ENCODE measurements at places on chromosomes 11 and 22.
A peak's percentile ranks its signal among the peaks of the same experiment; 100 is the strongest.

GRCh38 chr22:23180301-23180892 lies at the start of gene BCR:
Gene BCR (plus strand): TSS chr22:23180509. CDS start chr22:23180961, 452 bp downstream.
- peak; percentile 64 for DNase-seq
- H3K36me3 ChIP-seq, result peaks cover 31% of the 10 kb centered on the region
- H3K4me3 ChIP-seq, result peak within 1 kb of the TSS; percentile 79
- peaks cover 70% of the 10 kb centered on the region for H3K4me1 ChIP-seq
- peaks cover 5% of the 10 kb centered on the region for H3K27me3 ChIP-seq

GRCh38 chr11:13105237-13105844 lies 96.2 kb downstream of the RASSF10 start:
- no peaks in the 10 kb centered on the region for H3K36me3 ChIP-seq
- peaks cover 26% of the 10 kb centered on the region for H3K27me3 ChIP-seq
- no peak overlapping the region for H3K4me3 ChIP-seq
- H3K27ac ChIP-seq, result no peak overlapping the region
- H3K4me1 ChIP-seq, result no peaks in the 10 kb centered on the region
- DNase-seq, result no peak

GRCh38 chr11:34091825-34092224 lies 13.6 kb upstream of the NAT10 start:
- H3K27me3 ChIP-seq, result no peaks in the 10 kb centered on the region
- no peak overlapping the region for H3K27ac ChIP-seq
- no peak for DNase-seq
- peaks cover 6% of the 10 kb centered on the region for H3K4me1 ChIP-seq
- no peak overlapping the region for H3K4me3 ChIP-seq

DNA sequence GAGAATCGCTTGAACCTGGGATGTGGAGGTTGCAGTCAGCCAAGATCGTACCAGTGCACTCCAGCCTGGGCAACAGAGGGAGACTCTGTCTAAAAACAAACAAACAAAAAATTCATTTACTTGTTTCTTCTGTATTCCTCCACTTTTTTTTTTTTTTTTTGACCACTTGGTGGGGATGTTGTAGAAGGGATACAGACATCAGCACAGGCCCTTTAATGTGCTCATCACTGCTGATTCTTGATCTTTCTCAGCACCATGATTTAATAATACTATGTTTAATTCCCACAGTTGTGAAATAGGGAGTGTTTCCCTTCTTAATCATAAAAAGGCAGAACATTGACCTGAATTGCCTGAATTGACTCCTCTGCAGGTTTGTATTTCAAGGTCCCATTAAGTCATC lies 4.5 kb downstream of the TTC9C start:
- H3K27ac ChIP-seq, result peak overlapping the region; percentile 43

DNA sequence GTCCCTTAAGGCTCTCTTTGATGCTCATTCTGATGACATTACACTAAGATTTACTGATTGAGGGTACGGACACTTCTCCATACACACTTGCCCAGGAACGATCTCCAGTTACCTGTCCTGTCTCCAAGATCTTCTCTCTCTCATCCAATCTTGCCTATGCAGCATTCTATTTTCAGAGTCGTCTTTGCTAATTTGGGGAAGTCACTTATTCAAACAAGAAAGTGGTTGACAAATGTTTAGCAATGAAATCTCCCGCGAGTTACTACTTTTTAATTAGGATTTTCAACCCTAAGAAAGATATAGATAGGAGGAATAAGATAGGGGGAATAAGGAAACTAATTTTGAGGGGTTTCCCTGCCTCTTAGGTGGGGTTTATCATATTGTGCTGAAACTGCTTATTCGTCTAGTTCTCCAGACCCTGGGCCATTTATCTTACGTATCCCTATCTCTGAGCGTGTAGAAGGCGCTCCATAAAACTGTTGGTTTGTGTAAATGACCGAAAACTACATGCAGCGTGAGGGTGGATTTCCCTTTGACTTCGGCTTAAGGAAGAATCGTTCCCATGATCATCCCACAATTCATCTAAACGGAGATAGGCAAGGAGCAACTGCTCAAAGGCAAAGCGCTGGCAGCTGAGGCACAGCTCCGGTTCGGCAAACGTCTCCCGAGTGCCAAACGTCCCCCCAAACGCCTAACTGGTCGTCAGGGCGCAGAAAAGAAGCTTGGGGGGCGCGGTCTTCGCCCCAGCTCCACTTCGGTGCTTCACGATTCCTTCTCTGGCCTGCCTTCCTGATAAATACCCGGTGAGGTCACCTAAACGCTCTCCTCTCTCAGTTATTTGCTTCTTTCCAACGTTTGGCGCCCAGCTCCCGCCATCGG lies 804 bp downstream of the APIP start:
- H3K36me3 ChIP-seq, result peaks cover 17% of the 10 kb centered on the region
- H3K27me3 ChIP-seq, result no peaks in the 10 kb centered on the region
- no peak for DNase-seq
- peak overlapping the region; percentile 91 for H3K4me3 ChIP-seq
- peak overlapping the region; percentile 94 for H3K27ac ChIP-seq

GRCh38 chr11:47726118-47726442 lies 10.9 kb upstream of the AGBL2 start:
- peaks cover 65% of the 10 kb centered on the region for H3K36me3 ChIP-seq
- H3K27me3 ChIP-seq, result no peaks in the 10 kb centered on the region
- DNase-seq, result no peak
- peaks cover 5% of the 10 kb centered on the region for H3K4me1 ChIP-seq
- peak overlapping the region; percentile 29 for H3K27ac ChIP-seq
- H3K4me3 ChIP-seq, result no peak overlapping the region

DNA sequence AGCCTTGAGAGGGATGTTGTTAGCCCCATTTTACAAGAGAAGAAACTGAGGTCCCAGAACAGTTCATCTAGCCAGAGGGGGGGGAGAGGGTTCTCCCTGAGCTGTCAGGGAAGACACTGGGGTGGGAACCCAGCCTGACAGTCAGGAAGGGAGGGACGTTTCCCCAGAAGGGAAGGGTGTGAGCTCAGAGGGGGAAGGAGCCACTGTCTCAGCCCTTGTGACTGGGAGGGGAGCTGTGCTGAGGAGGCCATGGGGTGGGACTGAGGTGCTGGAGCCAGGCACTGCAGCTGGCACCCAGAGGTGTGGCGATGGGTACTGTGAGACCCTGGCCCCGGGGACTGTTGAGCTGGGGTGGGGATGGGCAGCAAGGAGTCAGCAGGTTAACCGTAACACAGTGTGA lies 35.7 kb downstream of the DAGLA start:
- H3K36me3 ChIP-seq, result no peaks in the 10 kb centered on the region
- no peak overlapping the region for H3K27ac ChIP-seq
- no peak overlapping the region for H3K4me3 ChIP-seq
- peaks cover 5% of the 10 kb centered on the region for H3K27me3 ChIP-seq
- no peak for DNase-seq
- H3K4me1 ChIP-seq, result no peaks in the 10 kb centered on the region

- no peaks in the 10 kb centered on the region for H3K36me3 ChIP-seq
- no peak overlapping the region for H3K27ac ChIP-seq
- no peak for DNase-seq
- no peaks in the 10 kb centered on the region for H3K4me1 ChIP-seq
These were observed 24.1 kb upstream of the APLNR start for GRCh38 chr11:57260937-57261783.

GRCh38 chr22:27242917-27243589 lies 558.5 kb downstream of the MN1 start:
- H3K27ac ChIP-seq, result no peak overlapping the region
- no peak overlapping the region for H3K4me3 ChIP-seq
- no peak for DNase-seq
- peaks cover 11% of the 10 kb centered on the region for H3K4me1 ChIP-seq
- no peaks in the 10 kb centered on the region for H3K27me3 ChIP-seq
